SHP77 treated with DMSO at 0.1 percent for 48 hours (cell line): ENCODE measurements at places on chromosomes 11 and 22.

GRCh38 chr11:63920939-63921417 is 4.0 kb upstream of the RCOR2 start:
- no peak for DNase-seq

DNA sequence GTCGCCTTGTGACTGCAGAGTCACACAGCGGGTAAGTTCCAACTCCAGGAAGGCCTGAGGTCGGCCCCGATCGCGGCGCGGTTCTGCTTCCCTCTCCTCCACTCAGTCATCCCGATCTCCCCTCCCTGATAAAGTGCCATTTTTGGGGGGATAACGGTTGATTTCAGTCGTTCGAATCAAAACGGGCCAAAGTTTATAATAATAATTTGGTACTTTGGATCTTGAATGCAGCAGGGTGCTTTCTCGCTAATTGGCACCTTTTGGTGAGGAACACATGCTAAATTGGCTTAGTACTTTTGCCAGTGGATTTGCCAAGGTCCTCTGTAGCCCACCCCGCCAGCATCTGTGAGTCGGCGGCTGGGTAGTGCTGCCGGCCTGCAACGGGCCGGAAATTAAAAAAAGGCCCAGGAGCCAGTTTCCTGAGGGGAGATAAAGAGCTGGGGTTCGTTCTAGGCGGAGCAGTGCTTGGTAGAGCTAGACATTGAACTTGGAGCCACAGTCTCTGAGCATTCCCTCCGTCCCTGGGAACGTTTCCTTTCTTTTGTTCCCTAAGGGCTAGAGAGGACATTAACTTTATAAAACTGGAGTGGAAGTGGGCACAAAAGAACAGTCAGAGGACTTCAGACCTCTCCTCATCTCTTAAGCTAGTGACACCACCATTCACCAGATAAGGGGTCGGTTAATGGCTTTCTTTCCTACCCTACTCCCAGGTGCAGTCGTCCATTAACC is 997 bp downstream of the UBE2L3 start:
- DNase-seq = no peak

DNA sequence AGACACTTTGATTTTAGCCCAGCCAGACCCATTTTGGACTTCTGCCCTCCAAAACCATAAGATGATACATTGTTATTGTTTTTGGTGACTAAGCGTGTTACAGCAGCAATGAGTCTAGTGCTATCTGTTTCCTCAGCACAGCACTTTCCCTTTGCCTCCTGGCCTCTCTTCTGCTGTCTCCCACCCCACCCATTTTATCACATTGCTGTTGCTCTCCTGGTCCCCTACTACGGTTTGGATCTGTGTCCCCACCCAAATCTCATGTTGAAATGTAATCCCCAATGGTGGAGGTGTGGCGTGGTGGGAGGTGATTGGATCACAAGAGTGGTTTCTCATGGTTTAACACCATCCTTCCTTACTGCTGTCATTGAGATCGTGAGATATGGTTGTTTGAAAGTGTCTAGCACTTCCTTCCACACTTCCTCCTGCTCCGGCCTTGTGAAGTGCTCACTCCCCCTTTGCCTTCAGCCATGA is 59.8 kb upstream of the CD82 start:
- DNase-seq = no peak

- DNase-seq = peak; percentile 25
Observed at GRCh38 chr22:37121887-37122591, 12.5 kb upstream of the TMPRSS6 start.
